Fibroblast of lung (primary cell): ENCODE measurements at places on chromosomes 7 and 10.
A peak's percentile ranks its signal among the peaks of the same experiment; 100 is the strongest.

DNA sequence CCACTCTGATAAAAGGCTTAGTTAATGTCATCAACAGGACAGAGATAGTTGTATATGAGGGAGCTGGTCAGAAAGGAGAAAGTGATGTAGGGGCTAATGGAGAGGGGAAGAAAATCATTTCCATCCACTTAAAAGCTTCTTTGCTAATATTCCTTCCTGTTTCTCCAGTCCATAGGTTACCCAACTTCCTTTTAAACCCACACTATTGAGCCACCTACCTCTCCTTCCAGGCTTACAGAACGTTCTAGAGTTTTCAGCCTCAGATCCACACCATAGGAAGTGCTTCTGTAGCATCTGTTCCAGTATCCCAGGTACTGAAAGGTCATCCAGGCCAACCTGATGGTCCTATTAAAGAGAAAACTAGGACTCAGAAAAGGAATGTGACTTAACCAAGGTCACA is 28.2 kb downstream of the STRIP2 start:
- no peak for DNase-seq

GRCh38 chr7:3063016-3063753 is 19.5 kb upstream of the CARD11 start:
- no peak for DNase-seq

GRCh38 chr10:69475433-69475830 is 24.2 kb downstream of the TSPAN15 start:
- DNase-seq, result no peak

DNA sequence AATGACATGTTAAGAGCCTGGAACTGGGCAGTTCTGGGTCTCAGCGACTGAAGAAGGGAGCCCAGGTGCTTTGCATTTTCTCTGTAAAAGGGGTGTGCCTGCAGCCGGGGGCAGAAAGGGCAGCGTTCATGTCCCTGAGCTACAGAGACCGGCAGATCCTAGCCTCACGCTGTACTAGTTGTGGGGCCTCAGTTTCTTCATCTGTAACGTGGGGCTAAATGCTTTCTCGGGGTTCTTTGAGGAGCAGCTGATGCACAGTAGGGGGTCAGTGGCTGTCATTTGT is 79.6 kb downstream of the NEURL1 start:
- DNase-seq, result no peak

GRCh38 chr7:134902058-134902457 is 84.2 kb upstream of the AGBL3 start:
- DNase-seq, result no peak

DNA sequence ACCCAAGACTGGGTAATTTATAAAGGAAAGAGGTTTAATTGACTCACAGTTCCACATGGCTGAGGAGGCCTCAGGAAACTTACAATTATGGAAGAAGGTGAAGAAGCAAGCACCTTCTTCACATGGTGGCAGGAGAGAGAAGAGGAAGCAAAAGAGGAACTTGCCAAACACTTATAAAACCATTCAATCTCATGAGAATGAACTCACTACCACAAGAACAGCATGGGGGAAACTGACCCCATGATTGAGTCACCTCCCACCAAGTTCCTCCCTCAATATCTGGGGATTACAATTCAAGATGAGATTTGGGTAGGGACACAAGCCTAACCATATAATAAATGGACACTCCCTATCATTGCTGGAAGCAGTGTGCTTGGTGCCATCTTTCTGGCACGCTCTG is 506.3 kb downstream of the CALN1 start:
- no peak for DNase-seq

DNA sequence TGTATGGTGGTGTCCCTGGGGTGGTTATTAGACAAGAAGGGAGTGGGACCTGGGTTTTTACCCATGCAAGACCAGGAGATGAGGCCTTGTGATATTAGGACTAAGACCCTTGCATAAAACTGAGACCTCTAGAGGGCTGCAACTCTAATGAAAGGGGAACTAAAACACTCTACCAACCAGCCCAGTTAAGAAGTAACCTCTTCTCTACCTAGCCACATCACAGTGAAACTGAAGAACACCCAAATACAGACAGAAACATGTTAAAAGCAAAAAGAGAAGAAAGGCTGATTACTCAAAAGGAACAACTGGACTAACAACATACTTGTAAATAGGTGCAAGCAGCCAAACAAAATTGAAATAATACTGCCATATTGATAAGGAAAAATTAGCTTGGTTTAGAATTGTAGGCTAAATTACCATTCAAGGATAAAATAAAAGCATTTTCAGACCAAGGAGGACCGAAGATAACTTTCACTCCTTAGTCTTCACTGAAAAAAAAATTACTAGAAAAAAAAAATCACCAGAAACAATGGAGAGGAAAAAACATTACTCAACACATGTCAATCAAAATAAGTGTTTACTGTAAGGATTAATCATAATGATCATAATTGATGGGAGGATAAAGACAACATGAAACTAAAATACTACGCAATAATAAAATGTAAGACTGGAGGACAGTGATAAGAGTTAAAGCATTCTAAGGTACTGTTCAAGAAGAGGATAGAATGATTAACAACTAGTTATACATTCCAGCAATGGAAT is 27.6 kb downstream of the ERLIN1 start:
- no peak for DNase-seq

DNA sequence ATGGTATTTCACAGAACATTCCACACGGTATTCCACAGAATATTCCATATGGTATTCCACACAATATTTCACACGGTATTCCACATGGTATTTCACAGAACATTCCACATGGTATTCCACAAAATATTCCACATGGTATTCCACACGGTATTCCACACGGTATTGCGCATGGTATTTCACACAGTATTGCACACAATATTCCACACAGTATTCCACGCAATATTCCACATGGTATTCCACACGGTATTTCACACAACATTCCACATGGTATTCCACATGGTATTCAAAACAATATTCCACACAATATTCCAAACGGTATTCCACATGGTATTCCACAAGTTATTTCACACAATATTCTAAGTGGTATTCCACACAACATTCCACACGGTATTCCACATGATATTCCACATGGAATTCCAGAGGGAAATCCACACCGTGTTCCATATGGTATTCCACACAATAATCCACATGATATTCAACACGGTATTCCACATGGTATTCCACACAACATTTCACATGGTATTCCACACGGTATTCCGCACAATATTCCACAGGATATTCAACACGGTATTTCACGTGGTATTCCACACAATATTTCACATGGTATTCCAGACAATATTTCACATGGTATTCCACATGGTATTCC is 136.7 kb upstream of the CHST15 start:
- DNase-seq, result no peak

DNA sequence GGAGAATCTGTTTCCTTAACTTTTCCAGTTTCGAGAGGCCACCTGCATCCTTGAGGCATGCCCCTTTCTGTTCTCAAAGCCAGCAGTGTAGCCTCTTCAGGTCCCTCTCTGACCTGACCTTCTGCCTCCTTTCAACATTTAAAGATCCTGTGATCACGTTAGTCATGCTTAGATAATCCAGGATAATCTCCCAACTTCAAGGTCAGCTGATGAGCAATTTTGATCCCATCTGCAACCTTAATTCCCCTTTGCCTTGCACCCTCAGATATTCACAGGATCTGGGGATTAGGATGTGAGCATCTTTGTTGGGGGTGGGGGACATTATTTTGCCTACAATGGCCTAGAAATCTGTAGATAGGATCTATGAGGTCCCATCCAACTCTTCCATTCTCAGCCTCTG is 8.0 kb downstream of the HKDC1 start:
- DNase-seq, result no peak

GRCh38 chr10:49404321-49404878 is 8.5 kb upstream of the DRGX start:
- no peak for DNase-seq

- DNase-seq, result peak; percentile 54
These were observed 44.9 kb upstream of the ANK3 start for GRCh38 chr10:60434418-60435046.

- DNase-seq, result no peak
These were observed 26.2 kb downstream of the ZAN start for GRCh38 chr7:100759357-100760171.

GRCh38 chr10:128150045-128150493 is 23.8 kb upstream of the MKI67 start:
- DNase-seq, result peak; percentile 66

DNA sequence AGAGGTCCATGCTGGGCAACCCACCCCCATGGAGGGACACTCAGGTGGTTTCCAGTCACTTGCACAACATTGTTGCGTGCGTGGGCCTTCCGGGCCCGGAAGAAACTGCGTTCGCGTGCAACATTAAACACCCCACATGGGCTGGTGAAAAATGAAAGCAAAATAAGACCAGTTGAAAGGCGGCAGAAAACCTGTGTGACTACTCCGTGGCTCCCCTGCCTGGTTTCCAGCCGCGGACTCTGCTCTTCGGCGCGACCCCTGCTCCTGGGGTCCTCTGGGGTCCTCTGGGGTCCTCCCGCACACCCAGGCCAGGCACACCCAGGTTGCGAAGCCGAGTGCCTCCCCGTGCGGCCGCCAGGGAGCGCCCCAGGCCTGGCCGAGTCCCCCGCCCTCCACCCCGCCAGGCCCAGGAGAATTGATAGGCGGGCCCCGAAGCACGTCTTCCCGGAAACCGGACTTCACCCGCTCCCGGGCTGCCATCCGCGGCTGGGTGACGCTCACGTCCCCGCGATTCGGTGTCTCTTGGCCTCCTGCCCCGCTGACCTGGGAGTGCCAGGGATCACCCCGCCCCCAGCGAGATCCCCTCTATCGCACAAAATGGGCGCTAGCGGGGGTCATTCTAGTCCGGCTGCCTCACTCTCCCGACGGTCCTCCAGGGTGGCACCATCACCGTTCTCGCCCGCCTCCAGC is 1.9 kb upstream of the SH2D4B start:
- peak; percentile 41 for DNase-seq

GRCh38 chr10:29430101-29430500 is 141.2 kb downstream of the LYZL1 start:
- peak; percentile 39 for DNase-seq

DNA sequence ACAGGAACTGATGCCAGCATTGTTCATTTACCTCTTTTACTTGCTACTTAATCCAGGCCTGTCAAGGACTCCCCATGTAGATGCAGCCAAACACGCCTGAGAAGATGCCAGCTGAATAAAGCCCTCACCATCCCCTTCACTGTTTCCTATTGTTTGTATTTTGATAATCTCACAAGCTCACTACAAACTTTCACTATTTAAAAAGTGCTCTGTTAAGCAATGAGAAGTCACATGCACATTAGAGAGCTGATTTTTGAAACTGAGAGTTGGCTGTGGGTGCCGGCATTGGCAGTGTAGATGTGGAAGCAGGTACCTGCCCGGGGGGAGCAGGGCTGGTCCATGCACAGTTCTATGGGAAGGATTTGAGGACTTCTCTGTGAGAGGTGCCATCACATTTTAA is 169.8 kb upstream of the GRB10 start:
- DNase-seq, result no peak

- DNase-seq, result no peak
These were observed 365.2 kb upstream of the ZMIZ1 start for GRCh38 chr10:78703593-78703992.

- DNase-seq, result no peak
These were observed 11.2 kb upstream of the PDK4 start for GRCh38 chr7:95607561-95607960.

- DNase-seq, result no peak
These were observed 129.2 kb downstream of the APBB1IP start for GRCh38 chr10:26567351-26567721.
